Mammary epithelial cell (primary cell): ENCODE measurements at places on chromosomes 16 and 17. TPM values are rescaled to one million over a fixed set of nuclear protein-coding genes. Genes with fewer than 3 reads are reported as not detected.

Gene ZNF750
- 0.33 TPM for total RNA-seq

Gene WNT9B
- total RNA-seq: not detected in 2 replicates

Gene SPECC1
- total RNA-seq: 64.1 and 67.1 TPM in 2 replicates

Gene PRSS27
- 1.5 TPM for total RNA-seq
